B cell (primary cell): ENCODE measurements at places on chromosomes 11 and 22. TPM values are rescaled to one million over a fixed set of nuclear protein-coding genes. Genes with fewer than 3 reads are reported as not detected.

GRCh38 chr11:83151274-83151977 is 5.5 kb upstream of the PCF11 start:
- no peak overlapping the region for H3K4me3 ChIP-seq
- no peaks in the 10 kb centered on the region for H3K27me3 ChIP-seq
- peaks cover 7% of the 10 kb centered on the region for H3K4me1 ChIP-seq

Gene TCN1
- 0.15 TPM in 1 of 2 replicates, not detected in the other for polyA plus RNA-seq

Gene APOL4
- 0.03 and 1.0 TPM in 2 replicates for polyA plus RNA-seq

DNA sequence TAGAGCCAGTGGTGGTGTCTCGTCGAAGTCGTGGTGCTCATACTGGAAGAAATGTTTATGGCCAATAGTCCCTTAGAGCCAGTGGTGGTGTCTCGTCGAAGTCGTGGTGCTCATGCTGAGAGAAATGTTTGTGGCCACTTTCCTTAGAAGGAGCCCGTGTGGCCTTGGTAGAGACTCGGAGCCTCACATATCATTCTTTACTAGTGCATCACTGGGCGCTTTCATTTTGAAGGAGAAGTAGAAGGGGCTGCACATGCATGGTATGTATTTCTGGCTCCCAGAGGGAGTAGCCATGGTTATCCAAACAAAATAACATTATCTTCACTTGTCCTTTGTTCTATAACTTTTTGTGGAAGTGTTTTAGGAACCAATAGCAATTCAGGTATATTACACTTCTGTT is 69.5 kb downstream of the JAM3 start:
- H3K4me3 ChIP-seq = no peak overlapping the region
- H3K36me3 ChIP-seq = no peaks in the 10 kb centered on the region
- H3K27ac ChIP-seq = no peak overlapping the region

DNA sequence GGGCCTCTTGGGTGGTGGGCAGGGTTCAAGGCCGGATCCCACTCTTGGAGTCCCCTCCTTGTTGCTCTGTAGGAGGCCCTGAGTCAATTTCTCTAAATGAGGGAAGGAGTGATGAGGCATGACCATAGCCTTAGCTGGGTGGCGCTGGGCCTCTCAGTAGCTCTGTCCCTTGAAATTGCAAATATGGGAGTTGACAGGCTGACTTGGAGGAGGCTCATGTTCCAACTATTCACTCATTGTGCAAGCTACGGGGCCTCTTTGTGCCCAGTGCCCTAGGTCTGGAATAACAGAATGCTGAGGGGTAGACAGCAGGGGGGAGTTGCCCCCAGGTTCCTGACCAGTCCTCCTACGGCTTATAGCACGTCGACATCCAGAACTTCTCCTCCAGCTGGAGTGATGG is 8.0 kb downstream of the SELENOM start:
- no peaks in the 10 kb centered on the region for H3K36me3 ChIP-seq
- no peak for DNase-seq
- no peak overlapping the region for H3K27ac ChIP-seq
- no peaks in the 10 kb centered on the region for H3K27me3 ChIP-seq
- H3K4me3 ChIP-seq = no peak overlapping the region
